Right cardiac atrium (tissue), 5 donors: ENCODE measurements at places on chromosomes 2 and 18.
A peak's percentile ranks its signal among the peaks of the same experiment; 100 is the strongest.

DNA sequence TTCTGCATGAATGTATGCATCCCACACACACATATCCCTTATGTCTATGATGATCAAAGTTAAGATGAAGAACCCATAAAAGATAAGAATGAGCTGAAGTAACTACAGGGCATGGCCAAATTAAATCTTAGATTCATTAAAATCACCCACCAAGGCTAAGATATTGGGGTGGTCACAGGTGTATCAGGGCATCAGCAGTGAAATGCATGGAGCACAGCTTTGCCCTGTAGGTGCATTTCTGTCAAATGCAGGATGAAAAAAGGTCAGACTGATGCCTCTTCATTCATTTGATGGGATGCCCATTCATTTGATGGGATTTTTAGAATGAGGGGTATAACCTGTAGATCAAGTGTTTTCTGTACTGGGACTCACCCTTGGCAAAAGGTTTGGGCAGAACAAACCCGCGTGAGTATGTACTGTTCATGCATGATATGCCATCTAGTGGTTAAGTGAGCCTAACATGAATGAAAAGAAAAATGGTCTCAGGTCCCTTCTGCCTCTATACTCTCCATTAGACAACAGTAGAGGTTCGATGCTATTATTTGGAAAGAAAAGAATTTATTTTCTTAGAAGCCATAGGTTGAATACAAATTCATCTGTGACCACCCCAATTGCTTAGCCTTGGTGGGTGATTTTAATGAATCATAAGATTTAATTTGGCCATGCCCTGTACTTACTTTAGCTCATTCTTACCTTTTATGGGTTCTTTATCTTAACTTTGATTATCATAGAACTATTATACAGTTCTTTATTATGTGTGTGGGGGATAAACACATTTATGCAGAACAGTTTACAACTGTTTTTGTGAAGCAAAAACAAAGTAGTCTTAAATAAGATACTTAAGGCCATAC, 43.2 kb upstream of the NOSTRIN start:
- DNase-seq: no peak

DNA sequence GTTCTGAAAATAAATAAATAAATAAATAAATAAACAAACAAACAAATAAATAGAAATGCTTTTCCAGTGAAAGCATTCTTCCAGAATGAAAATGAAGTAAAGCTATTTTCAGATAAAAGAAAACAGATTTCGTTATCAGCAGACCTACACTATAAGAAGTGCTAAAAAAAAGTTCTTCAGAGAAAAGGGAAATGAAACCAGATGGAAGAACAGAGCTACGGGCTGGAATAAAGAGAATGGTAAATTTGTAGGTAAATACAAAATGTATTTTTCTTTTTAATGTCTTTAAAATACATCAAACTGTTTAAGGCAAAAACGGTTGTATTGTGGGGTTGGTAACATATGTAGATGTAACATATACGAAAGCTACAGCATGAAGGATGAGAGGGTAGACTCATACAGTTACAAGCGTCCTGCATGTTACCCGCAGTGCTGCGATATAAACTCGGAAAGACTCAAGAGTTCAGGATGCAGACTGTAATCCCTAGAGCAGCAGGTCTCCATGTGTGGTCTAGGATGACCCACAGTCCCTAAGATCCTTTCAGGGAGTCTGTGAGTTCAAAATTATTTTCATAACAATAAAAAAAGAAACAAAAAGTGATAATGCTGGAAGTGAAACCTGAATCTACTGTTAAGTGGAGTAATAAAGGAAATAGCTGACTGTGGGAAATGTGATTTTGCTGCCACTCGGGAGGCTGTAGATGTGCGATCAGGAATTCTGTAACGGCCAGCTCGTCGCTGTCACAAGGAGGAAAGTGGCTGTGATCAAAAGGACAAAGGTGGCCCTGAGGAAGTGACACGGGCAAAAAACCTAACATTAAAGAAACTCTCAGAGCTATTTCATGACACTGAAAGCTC, 5.3 kb upstream of the RAB12 start:
- no peak for DNase-seq

GRCh38 chr18:670522-670921, 13.1 kb downstream of the TYMS start:
- DNase-seq: no peak

DNA sequence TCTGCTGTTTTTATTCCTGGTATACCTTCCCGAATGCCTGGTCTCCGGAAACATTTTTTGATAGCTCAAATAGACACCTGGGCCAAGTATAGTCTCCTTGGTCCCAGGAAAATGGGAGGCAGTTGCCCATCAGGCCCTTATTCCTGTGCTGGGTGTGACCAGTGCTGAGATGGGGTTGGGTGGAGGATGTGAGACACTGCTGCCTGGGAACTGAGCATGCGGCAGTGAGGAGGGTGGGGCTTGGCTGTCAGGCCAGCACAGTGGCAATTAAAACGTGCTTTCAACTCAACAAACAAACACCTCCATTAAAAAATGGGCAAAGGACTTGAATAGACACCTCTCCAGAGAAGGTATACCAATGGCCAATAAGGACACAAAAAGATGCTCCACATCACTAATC, 12.5 kb downstream of the KLHL29 start:
- DNase-seq: no peak

GRCh38 chr2:74925361-74925786, 33.1 kb upstream of the POLE4 start:
- no peak for DNase-seq

DNA sequence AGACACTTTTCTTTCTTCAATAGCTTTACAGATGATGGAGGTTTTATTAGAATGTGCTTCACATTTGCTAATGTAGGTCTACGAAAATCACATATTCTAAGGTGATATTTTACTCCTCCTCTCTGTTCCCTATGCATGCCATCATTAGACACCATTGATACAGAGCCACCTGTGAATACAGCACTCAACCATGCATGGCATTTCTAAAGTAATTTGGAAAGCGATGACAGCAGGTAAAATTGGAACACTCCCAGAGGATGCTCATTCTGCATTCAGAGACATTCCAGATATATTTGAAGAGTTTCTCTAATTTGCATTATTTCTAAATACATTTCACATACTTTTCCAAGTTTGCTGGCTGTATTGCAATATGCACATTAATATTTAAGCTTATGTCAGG, 65.3 kb upstream of the RIT2 start:
- no peak for DNase-seq

GRCh38 chr18:73365018-73365417, 497.2 kb upstream of the NETO1 start:
- no peak for DNase-seq

DNA sequence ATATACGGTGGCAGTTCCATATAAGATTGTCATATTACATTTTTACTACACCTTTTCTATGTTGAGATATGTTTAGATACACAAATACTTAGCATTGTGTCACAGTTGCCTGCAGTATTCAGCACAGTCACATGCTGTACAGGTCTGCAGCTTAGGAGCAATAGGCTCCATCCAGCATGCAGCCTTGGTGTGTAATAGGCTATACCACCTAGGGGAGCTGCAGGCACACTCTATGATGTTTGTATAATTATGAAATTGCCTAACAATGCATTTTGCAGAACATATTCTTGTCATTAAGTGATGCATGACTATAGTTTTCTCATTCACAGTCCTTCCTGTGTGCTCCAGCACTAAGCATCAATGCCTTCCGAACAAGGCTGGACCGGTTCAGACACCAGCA, 133.4 kb downstream of the NDUFA10 start:
- no peak for DNase-seq

GRCh38 chr18:6161549-6161948, 253.2 kb downstream of the L3MBTL4 start:
- no peak for DNase-seq

DNA sequence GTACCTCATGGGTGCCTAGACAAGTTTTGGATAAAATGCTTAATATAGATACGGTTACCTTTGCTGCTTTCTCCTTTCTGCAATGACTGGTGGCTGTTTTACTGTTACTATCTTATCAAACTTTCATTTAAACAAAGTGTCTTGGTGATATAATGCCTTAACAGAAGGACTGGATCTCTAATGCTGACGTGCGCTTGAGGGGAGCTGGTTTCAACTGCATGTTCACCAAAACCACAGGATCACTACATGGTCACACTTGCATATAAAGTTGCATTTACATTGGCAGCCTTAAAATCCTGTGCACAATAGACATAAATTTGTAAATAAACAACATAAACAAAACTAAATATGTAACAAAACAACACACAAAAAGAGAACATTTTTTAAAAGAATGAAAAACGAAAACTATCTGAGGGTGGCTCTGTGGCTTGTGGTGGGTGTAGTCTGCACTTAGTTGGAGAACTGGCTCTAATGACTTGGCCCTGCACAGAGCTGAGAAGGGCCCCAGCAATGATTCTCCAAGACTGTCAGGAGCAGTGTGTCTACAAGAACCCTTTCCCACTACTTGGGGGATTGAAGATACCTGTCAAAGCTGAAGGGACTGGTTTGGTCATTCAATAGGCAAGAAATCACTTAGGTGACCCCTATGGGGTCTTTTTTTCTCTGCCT, 135.5 kb downstream of the UXS1 start:
- no peak for DNase-seq

GRCh38 chr2:48414640-48414979, 115.3 kb upstream of the STON1 start:
- no peak for DNase-seq

DNA sequence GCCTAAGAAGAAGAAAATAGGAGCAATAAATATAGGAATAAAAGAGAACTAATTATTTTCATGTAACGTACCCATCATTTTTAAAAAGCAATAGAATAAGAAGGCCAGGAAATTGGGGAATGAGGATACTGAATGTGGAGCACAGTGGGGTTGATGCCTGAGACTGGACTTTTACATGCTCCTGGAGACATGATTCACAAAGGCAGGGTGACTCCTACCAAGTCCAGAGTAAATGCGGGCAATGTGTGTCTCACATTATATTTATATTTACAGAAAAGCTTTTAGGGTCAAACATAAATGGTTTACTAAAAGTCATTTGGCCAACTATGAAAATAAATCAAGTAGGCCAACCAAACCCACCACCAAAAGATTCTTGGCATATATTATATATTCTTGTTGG, 87.9 kb upstream of the COL5A2 start:
- no peak for DNase-seq

GRCh38 chr2:105627534-105627933, 117.2 kb upstream of the NCK2 start:
- DNase-seq: no peak

DNA sequence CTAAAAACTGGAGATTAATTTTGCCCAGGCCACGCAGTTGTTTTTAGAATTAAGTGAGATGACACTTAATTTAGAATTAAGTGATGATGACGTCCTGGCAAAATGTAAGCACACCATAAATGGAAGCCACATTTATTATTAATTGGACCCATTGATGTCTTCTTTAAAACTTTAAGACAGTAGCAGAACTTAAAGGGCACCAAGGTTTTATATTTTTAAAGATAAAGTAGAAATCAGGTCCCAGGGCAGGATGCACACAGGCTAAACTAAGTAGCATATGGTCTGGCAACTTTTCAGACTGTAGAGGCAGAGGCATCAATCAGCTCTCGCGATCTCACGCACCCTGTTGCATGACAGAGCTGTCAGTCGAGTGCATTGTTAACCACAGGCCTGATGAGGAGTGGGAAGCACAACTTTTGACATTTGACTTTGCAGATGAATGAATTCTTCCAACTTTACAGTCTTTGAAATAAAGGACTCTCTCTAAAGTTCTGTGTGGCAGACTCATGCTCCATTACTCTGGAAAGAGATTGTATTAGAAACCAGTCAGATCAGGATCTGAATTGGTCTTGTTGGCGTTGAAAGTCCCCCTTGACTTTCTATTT, 232.4 kb downstream of the CD226 start:
- no peak for DNase-seq

- no peak for DNase-seq
These were observed 62.4 kb downstream of the DGKD start for GRCh38 chr2:233416706-233417105.

DNA sequence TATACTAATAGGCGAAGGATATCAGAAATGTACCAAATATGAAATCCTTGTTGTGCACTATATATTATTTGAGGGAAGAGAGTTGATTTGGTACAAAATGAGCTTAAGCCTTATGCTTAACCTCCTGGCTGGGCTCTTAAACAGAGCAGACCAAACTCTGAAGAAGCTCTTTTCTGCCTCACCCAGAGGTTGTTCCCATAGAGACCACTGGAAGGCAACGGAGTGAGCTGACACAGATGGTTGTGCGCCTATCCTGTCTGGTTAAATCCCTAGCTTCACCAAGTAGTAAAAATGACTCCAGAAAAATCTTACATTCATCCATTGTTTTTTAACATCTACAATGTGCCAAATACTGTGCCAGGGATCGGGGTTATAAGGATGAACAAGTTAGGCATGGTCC, 55.9 kb upstream of the NOL4 start:
- no peak for DNase-seq

DNA sequence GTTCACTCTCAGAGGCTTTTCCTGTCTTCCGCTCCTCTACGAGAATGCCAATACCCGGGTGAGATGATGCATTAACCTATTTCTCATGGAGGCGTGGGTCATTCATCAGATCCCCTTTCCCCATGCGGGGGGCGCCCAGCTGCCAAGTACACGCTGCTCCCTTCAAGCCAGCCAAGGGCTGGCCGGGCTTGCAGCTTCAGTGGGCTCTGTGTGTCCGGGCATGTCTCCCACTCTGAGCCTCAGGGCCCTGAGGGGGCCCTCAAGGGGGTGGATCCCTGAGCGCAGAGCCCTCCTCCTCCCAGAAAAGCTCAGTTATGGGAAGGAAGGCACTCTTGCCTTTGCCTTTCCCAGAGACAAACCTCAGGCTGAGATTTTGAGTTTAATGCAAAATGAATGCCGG, 431.8 kb upstream of the MYT1L start:
- no peak for DNase-seq

DNA sequence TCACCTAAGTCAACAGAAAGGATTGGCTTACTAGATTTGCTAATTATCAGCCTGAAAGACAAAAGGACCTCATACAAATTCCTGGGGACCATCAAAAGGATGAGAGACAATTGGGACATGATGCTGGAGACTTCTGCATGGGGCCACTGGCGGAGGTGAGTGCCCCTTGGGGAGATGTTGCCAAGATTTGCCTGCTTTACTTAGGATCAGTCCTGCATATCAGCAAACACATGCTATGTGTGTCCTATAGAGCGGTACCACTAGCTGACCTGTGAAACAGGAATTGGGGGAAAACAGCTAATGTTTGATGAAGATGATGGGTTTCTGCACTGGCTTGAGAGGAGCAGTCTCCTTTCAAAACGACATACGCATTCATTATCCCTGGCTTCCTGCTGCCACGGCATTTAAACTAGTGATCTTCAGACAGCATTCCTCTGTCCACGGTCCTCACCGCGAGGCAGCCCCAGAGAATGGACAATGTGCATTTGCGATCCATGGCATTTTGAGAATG, 104.2 kb downstream of the TGIF1 start:
- no peak for DNase-seq

- DNase-seq: no peak
These were observed 51.6 kb upstream of the ROCK2 start for GRCh38 chr2:11396021-11396420.

- no peak for DNase-seq
These were observed 978.9 kb upstream of the NXPH2 start for GRCh38 chr2:139759000-139759505.

GRCh38 chr18:64474255-64474654, 325.4 kb upstream of the LINC00305 start:
- DNase-seq: no peak

GRCh38 chr2:42770288-42771131, 6.6 kb upstream of the OXER1 start:
- DNase-seq: peak; percentile 70
